Bronchial epithelial cell (primary cell): ENCODE measurements at places on chromosomes 7 and 10.

- no peak for DNase-seq
These were observed 213.1 kb upstream of the FRMD4A start for GRCh38 chr10:14543904-14544210.

- DNase-seq, result peak; percentile 80
These were observed 30.3 kb downstream of the SLC29A3 start for GRCh38 chr10:71349406-71349805.

GRCh38 chr10:14904316-14904732 is 25.7 kb downstream of the SUV39H2 start:
- DNase-seq, result peak; percentile 29

DNA sequence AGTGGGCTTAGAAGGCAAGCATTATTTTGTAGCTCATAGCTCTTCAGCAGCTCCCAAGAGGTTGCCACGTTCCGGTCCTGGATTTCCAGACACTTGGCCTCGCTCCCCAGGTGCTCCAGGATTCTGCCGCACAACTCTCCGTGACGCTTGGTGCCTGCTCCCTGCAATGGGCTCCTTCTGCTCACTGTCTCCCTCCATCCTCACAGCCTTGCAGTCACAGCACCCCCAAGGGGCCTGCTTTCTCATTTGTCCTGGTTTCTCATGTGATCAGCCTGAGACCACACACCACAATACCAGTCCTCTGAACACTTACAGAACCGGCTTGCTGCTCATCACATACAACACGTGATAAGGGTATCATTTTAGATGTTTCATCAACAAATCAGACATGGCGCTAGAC is 9.8 kb downstream of the IGFBP3 start:
- DNase-seq, result no peak

- DNase-seq, result peak; percentile 93
These were observed 6.6 kb downstream of the ANK3 start for GRCh38 chr10:60382946-60383681.

DNA sequence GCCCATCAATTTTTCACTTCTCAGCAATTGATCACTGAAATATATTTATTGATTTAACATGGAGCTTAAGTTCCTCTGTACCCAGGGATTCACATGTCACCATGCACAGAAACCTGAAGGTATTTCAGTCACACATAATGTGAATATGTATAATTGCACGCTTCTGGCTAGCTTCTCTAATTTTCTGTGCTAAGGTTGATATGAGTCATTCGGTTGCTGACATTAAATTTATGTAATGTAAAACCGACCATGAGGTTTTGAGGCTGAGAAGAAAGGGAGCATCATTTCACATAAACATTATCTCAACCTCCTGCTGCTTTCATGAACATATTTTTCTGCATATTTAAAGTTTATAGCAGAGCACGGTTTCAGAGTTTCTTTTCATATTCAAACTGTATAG is 381.0 kb upstream of the TPK1 start:
- DNase-seq, result no peak

GRCh38 chr10:124997306-124997705 is 55.4 kb downstream of the ZRANB1 start:
- DNase-seq, result no peak

DNA sequence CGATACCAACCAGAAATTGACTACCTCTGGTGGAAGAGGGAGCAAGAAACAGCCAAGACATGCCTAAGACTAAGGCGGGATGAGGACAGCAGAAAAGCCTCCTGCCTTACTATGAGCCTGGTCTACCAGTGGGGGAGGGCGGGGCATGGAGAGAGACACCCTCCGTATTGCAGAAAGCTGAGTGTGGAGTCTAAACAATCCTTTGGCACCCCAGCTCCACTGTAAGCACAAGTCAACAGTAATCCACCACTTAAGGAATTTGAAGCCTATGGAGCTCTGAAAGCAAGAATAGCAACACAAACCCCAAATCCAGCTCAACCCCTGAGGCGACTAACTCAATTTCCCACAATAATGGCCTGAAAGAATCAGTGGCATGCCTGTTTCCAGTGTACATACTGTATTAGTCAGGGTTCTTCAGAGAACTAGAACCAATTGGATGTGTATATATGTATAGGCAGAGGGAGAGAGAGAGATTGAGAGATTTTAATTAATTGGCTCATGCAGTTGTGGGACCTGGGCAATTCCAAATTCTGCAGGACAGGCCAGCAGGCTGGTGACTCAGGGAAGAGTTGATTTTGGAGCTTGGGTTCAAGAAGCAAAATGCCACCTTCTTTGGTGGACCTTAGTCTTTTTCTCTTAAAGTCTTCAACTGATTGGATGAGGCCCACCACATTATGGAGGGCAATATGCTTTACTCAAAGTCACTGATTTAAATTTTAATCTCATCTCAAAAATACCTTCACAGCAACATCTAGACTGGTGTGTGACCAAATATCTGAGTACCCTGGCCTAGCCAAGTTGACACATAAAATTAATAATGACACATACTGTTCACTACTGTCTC is 13.5 kb downstream of the PPIF start:
- no peak for DNase-seq

DNA sequence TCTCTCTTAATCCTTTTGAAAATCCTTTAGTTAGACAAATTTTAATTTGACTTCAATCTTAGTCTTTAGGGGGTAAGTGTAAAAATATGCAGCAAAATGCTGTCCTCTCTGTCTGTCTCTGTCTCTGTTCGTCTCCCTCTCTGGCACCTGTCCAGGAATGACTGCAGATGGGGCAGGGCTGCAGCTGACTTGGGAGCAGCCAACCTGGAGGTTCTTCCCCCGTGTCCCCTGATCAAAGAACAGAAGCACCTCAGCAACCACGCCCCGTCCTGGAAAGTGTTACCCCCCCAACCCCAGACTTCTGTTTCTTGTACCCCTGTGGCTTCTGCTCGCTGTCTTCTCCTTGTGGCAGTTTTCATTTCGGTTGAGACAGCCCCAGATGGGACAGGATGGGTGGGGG is 141.6 kb upstream of the NPS start:
- DNase-seq, result no peak
